Activated T-cell treated with anti-CD3 and anti-CD28 coated beads, Interleukin-2, amount 50 U/mL, for 24 hours (primary cell): ENCODE measurements at places on chromosomes 6 and 20.
A peak's percentile ranks its signal among the peaks of the same experiment; 100 is the strongest.

DNA sequence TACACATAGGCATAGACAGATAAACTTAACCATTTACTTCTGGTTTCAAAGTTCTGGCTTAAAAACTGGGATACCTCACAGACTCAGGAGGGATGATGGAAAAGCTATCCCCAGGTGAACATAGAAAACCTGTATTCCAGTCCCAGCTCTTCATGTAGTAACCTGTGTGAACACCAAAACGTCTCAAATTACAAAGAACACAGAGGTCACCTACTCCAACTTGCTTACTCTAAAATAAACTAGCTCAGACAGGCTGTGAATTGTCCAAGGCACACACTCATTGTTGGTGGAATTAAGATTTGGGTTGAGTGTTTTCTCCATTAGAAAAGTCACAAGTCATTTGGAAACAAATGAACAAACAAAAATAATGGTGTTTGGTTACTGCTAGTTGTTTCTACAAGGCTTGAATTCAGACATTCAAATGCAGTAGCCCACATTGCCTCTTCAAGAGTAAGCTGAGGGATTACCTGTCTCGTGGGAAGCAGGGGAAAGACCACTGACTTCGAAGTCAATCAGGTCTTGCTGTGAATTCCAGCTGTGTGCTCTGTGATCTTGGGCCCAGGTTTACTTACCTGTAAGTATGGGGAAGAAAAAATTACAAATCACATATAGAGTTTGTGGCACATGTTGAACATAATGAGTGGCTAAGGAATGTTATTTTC lies 48.2 kb upstream of the LRRC1 start:
- no peak overlapping the region for H3K4me3 ChIP-seq
- H3K36me3 ChIP-seq = no peaks in the 10 kb centered on the region
- no peaks in the 10 kb centered on the region for H3K27me3 ChIP-seq
- DNase-seq = no peak
- H3K27ac ChIP-seq = no peak overlapping the region
- H3K4me1 ChIP-seq = peaks cover 6% of the 10 kb centered on the region

GRCh38 chr6:1608222-1609040 lies 1.3 kb upstream of the FOXC1 start:
- DNase-seq = no peak
- peaks cover 1% of the 10 kb centered on the region for H3K36me3 ChIP-seq
- peaks cover 46% of the 10 kb centered on the region for H3K4me1 ChIP-seq
- H3K27ac ChIP-seq = peak overlapping the region; percentile 73
- H3K27me3 ChIP-seq = peaks cover 70% of the 10 kb centered on the region
- H3K4me3 ChIP-seq = peak overlapping the region; percentile 58

- peaks cover 41% of the 10 kb centered on the region for H3K4me1 ChIP-seq
- no peak for DNase-seq
- peaks cover 11% of the 10 kb centered on the region for H3K36me3 ChIP-seq
- H3K4me3 ChIP-seq = peak overlapping the region; percentile 33
- peak overlapping the region; percentile 39 for H3K27ac ChIP-seq
- H3K27me3 ChIP-seq = no peaks in the 10 kb centered on the region
Observed at GRCh38 chr6:5626727-5627426, 365.6 kb downstream of the FARS2 start.

DNA sequence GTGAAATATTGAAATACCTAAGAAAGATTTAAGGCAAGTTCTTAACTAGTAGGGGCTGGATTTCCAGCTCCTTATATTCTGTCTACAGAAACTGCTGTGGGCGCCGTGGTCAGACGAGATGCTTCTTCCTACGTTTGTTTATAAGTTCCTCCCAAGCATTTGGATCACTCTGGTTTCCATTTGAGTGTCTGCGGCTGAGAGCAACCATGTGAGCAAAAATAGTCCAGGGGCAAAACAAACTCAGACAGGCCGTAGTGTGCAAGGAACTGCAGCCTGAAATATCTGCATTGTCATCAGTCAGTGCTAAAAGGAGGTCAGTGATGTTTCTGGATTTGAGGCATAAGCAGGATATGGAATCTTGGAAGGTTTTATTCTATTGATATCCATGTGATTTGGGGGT lies 485.9 kb upstream of the JAG1 start:
- no peaks in the 10 kb centered on the region for H3K36me3 ChIP-seq
- H3K27me3 ChIP-seq = no peaks in the 10 kb centered on the region
- H3K27ac ChIP-seq = no peak overlapping the region
- H3K4me3 ChIP-seq = no peak overlapping the region
- no peaks in the 10 kb centered on the region for H3K4me1 ChIP-seq

DNA sequence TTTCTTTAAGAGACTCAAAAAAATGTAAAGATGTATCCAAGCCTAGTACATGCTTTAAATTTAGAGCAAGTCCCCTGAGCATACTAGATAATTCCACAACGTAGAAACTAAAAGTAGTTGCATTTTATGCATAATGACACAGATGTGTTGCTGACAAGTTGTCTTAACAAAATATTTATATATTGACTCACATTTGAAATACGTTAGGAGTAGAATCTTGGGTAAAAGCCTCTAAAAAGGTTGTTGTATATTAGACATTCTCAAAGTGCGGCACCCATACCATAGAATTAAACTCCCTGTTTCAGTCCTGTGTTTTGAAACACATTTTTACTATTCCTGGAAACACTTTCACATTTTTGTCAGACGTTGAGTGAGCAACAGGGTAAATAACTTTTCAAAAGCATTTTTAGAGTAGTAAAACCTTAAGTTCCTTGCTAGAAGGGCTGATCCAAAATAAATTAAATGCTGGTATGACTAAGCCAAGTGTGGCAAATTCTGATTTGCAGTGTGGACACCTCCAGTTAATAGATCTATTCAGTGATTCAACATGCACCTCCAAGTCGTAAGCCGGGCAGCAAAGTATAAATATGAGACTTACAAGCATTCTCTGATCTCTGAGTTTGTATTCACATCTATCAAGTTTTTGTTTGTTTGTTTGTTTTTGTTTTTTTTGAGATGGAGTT lies 97.5 kb downstream of the GMDS start:
- no peak overlapping the region for H3K4me3 ChIP-seq
- peaks cover 3% of the 10 kb centered on the region for H3K4me1 ChIP-seq
- no peak overlapping the region for H3K27ac ChIP-seq
- H3K27me3 ChIP-seq = no peaks in the 10 kb centered on the region
- H3K36me3 ChIP-seq = peaks cover 3% of the 10 kb centered on the region
- no peak for DNase-seq

DNA sequence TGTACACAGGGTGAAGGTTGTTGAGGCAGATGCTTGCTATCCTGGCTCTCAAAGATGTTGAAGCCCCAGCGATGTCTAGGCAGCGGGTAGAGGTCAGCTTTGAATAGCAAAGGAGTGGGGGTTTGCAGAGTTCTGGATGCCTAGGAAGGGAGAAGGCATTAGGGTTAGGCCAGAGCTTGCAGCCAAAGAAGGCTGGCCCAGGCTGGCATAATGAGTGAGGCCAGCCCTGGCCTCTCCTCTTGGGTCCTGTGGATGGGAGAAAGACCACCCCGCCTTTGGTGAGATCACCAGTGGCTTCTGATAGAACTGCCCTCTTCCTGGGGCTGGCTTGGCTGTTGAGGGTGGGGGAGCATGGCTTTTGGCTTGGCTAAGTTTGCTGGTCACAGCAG lies 406 bp upstream of the WFDC5 start:
- no peak overlapping the region for H3K27ac ChIP-seq
- peaks cover 3% of the 10 kb centered on the region for H3K27me3 ChIP-seq
- no peaks in the 10 kb centered on the region for H3K36me3 ChIP-seq

GRCh38 chr6:142796571-142796970 lies 148.4 kb downstream of the HIVEP2 start:
- H3K27ac ChIP-seq = peak overlapping the region; percentile 9
- no peaks in the 10 kb centered on the region for H3K27me3 ChIP-seq
- peaks cover 58% of the 10 kb centered on the region for H3K36me3 ChIP-seq
- no peak overlapping the region for H3K4me3 ChIP-seq
- peaks cover 87% of the 10 kb centered on the region for H3K4me1 ChIP-seq

DNA sequence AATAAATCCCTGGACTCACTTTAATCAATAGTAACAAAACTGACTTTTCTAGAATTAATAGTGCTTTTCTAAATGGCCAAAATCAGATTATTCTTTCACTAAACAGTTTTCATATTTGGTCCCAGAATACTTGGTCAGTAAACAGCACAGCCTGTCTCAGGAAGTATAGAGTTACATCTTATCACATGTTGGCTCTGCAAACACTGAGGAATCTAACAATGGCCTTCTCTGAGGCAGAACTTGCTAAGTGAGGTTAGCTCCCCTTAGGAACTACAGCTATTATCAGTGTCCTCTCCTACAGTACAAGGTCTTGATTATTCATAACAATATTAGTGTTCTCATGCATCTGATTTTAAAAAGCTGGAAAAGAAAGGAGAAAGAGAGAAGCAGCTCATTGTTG lies 1622.8 kb downstream of the HACE1 start:
- H3K36me3 ChIP-seq = no peaks in the 10 kb centered on the region
